Activated T-helper 17 cell treated with anti-CD3 and anti-CD28 coated beads, Interleukin-2, amount 50 U/mL, for 72 hours (primary cell): ENCODE measurements at places on chromosomes 1 and 21. TPM values are rescaled to one million over a fixed set of nuclear protein-coding genes. Genes with fewer than 3 reads are reported as not detected.

- no peaks in the 10 kb centered on the region for H3K4me1 ChIP-seq
- H3K27me3 ChIP-seq = peaks cover 20% of the 10 kb centered on the region
- no peak for ATAC-seq
- no peak overlapping the region for H3K27ac ChIP-seq
- no peaks in the 10 kb centered on the region for H3K36me3 ChIP-seq
These were observed 135.7 kb downstream of the ACTL8 start for GRCh38 chr1:17890815-17891191.

DNA sequence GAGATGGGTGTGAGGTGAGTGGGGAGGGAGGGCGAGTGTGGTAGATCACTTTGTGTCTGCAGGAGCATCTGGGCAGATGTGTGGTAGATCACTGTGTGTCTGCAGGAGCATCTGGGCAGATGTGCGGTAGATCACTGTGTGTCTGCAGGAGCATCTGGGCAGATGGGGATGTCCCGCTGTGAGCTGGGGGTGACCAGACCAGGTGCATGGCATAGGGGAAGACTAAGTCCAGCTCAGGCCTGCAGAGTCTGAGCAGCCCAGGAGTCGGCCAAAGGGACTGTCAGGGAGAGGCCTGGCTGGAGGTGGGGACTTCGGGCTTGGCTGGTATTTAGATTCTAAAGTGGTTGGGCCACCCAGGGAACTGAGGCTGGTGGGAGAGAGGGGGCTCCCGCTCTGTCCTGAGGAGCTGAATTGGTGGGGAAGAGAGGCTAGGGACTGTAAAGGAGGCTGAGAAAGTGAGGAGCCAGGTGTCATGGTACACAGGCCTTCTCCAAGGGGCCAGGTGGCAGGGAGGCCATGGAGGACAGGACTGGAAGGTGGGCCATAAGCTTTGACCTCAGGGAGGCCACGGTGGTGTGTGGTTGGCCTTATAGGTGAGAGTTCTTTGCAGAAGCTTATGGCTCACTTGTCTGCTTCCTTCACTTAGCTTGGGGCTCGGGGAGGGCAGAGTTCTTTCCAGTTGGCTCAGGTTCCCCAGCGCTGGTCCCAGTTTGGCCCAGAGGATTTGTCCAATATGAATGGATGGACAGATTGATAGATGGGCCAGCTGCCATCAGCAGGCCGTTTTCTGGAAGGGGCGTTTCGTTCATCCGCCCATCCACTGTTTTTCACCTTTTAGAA lies 15.6 kb downstream of the ZNF362 start:
- H3K4me1 ChIP-seq = peaks cover 24% of the 10 kb centered on the region
- H3K27ac ChIP-seq = peak overlapping the region; percentile 39
- ATAC-seq = no peak
- no peaks in the 10 kb centered on the region for H3K36me3 ChIP-seq

- H3K4me3 ChIP-seq = peak overlapping the region; percentile 70
- no peaks in the 10 kb centered on the region for H3K36me3 ChIP-seq
- ATAC-seq = peak; percentile 84
- peak overlapping the region; percentile 63 for H3K27ac ChIP-seq
- peaks cover 37% of the 10 kb centered on the region for H3K4me1 ChIP-seq
These were observed 233.0 kb upstream of the IRF2BP2 start for GRCh38 chr1:234842726-234843641.

GRCh38 chr1:70779571-70779970 lies 268.0 kb downstream of the PTGER3 start:
- H3K4me3 ChIP-seq = no peak overlapping the region
- H3K27me3 ChIP-seq = no peaks in the 10 kb centered on the region
- H3K36me3 ChIP-seq = no peaks in the 10 kb centered on the region
- H3K4me1 ChIP-seq = no peaks in the 10 kb centered on the region

- H3K27ac ChIP-seq = peak overlapping the region; percentile 36
- ATAC-seq = no peak
- peaks cover 8% of the 10 kb centered on the region for H3K4me1 ChIP-seq
- no peaks in the 10 kb centered on the region for H3K27me3 ChIP-seq
- H3K4me3 ChIP-seq = no peak overlapping the region
These were observed 14.7 kb upstream of the RASSF5 start for GRCh38 chr1:206492589-206492988.

The DHRS3 gene
- total RNA-seq = 97.8 TPM

The KCNA3 gene
- 61.7 TPM for total RNA-seq

The VANGL1 gene
- 6.8 TPM for total RNA-seq

The APCS gene
- not detected for total RNA-seq

The OR2T2 gene
- not detected for total RNA-seq

The FCMR gene
- total RNA-seq = 74.0 TPM

The INSRR gene
- total RNA-seq = 0.66 TPM
